ENCODE measurements at places on chromosomes 5 and 9. TPM values are rescaled to one million over a fixed set of nuclear protein-coding genes. Genes with fewer than 3 reads are reported as not detected.

SPINK5 gene
- total RNA-seq = 8.4 TPM

PLCXD3 gene
- 0.07 TPM for total RNA-seq

TOR4A gene
- total RNA-seq = 7.3 TPM

TNFSF8 gene
- not detected for total RNA-seq

NR3C1 gene
- 8.7 TPM for total RNA-seq

KLF4 gene
- 5.9 TPM for total RNA-seq

CDKN2B gene
- total RNA-seq = 0.73 TPM

GRAMD2B gene
- total RNA-seq = 10.3 TPM

SAXO1 gene
- 0.02 TPM for total RNA-seq

CTXN3 gene
- not detected for total RNA-seq

OGN gene
- 0.11 TPM for total RNA-seq

DNM1 gene
- 105 TPM for total RNA-seq

FKTN gene
- total RNA-seq = 14.5 TPM

SMARCA2 gene
- total RNA-seq = 17.2 TPM

PCDHGA7 gene
- total RNA-seq = 2.8 TPM

NEUROG1 gene
- total RNA-seq = not detected

SLC45A2 gene
- total RNA-seq = not detected

LIFR gene
- total RNA-seq = 13.7 TPM
